Left cardiac atrium (tissue), 4 donors: ENCODE measurements at places on chromosomes 1 and 21.

- DNase-seq, result no peak
Observed at GRCh38 chr21:30282850-30283249, at the start of gene KRTAP24-1. Gene KRTAP24-1, minus strand, starts transcription at chr21:30282950. Its CDS starts 18 bp downstream, at chr21:30282932.

GRCh38 chr1:223378754-223379153 lies 14.5 kb upstream of the CCDC185 start:
- no peak for DNase-seq

DNA sequence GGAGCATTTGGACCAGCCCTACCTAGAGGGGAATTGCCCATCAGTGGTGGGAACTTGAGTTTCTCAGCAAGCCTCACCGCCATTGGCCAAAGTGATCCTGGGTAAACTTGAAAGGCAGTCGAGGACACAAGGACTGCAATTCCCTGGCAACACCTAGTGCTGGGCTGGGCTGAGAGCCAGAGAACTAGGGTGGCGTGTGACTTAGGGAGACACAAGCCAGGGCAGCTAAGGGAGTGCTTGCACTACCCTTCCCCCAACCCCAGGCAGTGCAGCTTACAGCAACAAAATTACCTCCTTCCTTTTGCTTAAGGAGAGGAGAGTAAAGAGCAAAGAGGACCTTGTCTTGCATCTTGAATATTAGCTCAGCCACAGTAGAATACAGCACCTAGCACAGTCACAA lies 176.9 kb upstream of the PRMT6 start:
- no peak for DNase-seq

GRCh38 chr1:107633596-107633995 lies 331.4 kb downstream of the VAV3 start:
- no peak for DNase-seq
